ENCODE measurements at places on chromosomes 5 and 9.

GRCh38 chr5:125604104-125604503 is 819.1 kb upstream of the GRAMD2B start:
- no peak for DNase-seq

DNA sequence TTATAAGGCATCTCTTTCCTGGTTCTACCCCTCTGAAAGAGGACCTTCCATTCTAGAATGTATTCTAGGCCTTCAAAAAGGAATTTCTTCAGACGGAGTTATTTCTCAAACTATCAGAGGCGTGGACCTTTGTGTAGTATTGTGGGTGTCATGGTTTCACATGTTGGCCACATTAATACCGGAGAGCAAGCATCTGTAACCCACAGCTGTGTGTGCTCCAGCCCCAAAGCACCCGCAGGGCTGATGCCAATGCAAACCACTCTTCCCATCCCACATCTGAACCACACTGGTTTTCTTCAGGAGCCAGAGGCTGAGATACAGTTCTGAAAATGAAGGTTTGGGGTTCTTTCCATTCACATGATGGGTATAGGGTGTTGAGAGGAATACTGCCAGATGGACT is 127.1 kb downstream of the BNC2 start:
- DNase-seq, result no peak

DNA sequence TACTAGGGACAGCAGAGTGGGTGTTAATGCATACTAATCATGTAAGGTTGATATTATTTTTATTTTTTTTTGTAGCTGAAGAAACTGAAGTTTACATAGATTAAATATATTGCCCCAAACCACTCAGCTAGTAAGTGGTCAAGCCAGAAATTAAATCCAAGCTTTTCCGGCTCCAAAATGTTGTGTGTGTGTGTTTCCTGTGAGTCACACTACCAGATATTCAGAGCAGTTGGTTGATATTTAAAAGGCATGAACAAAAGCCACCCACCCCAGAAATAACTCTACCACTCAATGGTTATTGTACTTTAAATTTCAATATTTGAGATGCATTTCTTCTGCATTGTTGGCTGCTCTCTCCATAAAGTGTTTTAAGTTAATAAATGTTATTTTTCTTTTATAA is 29.5 kb downstream of the KCNN2 start:
- DNase-seq, result no peak

- no peak for DNase-seq
Observed at GRCh38 chr5:16550316-16550952, 66.4 kb downstream of the RETREG1 start.

- no peak for DNase-seq
Observed at GRCh38 chr5:151222790-151223446, 974 bp downstream of the CCDC69 start.

DNA sequence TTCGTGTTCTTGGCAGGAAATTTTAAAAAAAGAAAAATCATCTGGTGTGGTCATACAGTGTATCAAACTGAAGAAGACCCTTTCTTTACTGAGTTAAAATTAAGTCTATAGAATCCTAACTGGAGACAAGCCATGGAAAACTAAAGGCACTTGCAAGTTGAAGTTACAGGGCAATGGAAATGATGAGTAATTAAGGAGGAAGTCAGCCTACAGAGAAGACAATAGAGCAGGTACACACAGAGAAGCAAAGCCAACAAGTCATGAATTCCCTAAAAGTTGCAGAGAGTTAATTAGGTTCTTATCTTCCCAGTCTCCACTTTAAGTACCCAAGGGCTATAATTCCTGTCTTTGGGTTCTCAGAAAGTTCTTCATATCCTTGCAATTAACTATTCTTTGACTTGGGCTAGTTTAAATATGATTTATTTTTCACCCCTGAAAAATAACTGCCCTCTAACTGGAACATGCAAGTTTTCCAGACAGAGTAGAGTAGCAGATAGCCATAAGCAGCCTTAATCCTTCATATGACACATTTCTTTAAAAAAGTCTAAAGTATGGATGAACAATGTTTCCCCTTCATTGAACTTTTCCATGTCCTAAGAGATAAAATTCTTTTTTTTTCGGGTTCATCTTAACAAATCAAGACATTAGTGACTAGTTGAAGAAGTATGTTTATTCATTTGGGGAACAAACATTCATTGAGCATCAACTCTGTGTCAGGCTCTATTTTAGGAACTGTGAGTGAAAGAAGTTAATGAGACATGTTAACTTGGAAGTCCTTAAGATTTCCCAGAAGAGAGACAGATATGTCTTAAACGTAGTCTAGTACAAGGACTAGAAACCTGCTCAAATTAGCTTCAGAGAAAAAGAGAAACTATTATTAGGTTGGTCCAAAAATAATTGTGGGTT is 5.2 kb upstream of the ITGA2 start:
- DNase-seq, result no peak

- no peak for DNase-seq
Observed at GRCh38 chr5:8628521-8628920, 759.6 kb downstream of the MTRR start.

- peak; percentile 34 for DNase-seq
Observed at GRCh38 chr5:34959323-34959722, 30.0 kb downstream of the DNAJC21 start.

- no peak for DNase-seq
Observed at GRCh38 chr9:123049589-123050222, 16.2 kb downstream of the GPR21 start.

DNA sequence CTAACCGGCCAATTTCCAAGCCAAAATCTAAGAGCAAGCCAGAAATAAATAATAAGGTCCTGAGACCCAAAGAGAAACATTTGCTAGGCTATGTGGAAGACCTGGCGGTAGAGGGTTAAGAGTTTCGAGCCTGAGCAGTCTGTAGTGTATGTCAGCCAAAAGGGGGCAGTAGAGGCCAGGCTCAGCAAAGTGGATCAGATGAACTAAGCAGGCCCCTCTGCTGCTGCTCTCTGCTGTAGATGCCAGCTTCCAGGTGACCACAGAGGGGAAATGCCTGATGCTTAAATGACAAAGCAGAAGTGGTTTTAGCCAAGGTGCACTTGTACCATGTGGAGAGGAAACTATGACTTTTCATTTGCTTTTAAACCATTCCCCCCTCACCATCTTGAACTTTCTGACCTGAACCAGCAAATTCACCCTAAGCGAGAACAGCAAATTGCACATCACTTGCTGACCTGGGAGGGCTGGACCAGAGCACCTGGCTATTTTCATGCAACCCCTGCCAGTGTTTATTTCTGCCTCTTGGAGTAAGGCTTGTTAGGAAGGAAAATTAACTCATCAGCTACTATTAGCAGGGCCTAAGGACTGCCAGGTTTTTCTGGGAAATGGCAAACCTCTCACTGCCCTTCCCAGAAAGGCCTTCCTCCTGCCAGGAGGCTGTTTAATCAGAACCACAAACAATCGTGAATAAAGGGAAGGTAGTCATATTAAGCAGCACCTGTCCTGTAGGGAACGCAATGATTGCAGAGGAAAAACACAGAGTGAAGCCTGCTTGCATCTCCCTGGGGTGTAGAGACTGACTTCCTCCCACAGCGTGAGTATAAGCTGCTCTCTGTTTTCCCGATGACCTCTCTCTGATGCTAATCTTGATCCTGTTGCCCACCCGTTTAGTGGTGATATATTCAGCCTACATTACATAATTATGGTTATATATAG is 818.2 kb downstream of the TLR4 start:
- DNase-seq, result no peak

DNA sequence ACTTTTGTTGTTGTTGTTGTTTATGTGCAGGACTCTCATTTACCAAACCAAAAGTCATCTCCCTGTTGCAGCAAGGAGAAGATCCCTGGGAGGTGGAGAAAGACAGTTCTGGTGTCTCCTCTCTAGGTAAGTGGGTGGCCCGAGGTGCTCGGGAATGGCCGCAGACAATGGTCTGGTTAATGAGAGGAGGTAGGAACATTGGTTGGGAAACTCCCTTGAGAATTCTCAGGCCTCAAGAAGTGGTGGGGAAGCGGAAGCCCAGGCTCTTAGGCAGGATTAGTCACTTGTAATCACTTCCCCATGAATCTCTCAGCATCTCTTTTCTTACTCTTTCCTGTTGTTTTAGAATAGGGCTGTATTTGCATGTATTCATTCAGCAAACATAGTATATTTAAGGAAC is 7.2 kb downstream of the ZNF354B start:
- DNase-seq, result no peak

DNA sequence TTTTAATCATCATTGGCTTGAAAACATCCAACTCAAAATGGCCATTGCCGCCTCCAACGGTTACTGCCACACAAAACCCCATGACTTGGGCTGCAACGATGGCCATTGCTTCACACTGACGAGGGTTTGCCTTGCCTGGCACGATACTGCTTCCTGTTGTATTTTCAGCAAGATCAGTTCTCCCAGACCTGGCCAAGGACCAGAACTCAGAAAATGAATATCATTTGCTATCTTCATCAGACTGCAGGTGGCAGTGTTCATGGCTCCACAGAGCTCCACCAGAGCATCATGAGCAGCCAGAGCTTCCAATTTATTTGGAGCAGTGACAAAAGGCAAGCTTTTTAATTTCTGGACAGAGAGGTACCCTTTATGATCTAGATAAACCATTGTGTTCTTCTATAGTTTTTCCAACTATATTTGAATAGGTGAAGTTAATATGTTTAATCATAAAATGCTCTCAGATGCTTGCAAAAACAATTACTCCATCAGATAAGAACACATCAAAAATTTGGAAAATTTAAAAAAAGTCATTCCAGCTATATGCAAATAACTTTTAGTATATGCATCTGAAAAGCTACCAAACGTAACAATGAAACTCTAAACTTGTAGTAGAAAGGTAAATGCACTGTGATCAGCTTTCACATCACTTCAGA is 10.4 kb downstream of the AMACR start:
- DNase-seq, result peak; percentile 65

DNA sequence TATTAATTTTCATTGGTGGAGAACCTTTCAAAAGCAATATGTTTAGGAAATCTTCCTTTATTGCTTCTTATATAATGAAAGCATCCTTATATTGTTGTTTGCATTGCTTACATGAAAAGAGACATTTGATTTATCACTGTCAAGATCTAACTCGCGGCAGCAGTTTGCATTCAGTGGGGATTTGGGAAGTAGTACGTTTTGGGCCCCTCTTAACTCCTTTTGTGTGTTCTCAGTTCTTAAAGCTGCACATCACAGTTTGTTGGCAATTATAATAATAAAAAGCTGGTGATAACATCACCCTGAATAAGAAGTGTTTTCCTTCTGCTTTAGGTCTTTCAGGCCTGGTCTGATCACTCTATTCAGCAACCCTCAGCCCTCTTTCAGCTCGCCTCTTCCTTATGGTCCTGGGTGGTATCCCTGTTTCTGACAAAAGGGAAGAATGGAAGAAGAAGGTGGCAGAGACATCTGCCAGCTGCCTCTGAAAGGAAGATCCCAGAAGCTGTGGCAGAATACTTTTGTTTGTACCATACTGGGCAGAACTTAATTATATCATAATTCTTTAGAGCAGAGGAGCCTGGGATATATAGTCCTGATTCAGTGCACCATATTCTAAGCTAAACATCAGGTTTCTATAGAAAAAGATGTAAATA is 53.7 kb downstream of the PARP8 start:
- DNase-seq, result no peak

- no peak for DNase-seq
Observed at GRCh38 chr5:36598045-36598444, 8.4 kb upstream of the SLC1A3 start.
